ENCODE measurements at places on chromosomes 2 and 18.

GRCh38 chr2:88265352-88266303 is 95.5 kb downstream of the THNSL2 start:
- peak; percentile 31 for DNase-seq

DNA sequence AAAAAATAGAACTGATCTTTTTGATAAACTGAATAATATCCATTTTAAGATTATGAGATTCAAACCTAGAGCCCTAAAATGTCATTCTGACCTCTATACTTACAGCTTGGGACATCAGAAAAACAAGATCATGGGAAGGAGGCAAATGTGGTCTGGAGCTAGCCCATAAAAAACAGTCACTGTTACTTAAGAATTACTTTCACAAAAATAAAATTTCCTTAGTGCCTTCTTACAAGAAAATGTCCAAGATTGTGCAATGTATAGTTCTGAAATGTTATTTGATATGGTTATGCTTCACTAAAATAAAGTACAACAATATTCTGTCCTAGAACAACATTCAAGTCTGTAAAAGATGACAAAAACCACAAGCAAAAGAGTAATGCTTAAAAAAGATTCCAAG is 247.6 kb downstream of the DYM start:
- DNase-seq: no peak

GRCh38 chr2:159516241-159516758 is 100.0 kb downstream of the BAZ2B start:
- DNase-seq: no peak

- no peak for DNase-seq
These were observed 11.2 kb upstream of the STK17B start for GRCh38 chr2:196182439-196183171.

- no peak for DNase-seq
These were observed 166.5 kb downstream of the RPIA start for GRCh38 chr2:88857951-88858411.

DNA sequence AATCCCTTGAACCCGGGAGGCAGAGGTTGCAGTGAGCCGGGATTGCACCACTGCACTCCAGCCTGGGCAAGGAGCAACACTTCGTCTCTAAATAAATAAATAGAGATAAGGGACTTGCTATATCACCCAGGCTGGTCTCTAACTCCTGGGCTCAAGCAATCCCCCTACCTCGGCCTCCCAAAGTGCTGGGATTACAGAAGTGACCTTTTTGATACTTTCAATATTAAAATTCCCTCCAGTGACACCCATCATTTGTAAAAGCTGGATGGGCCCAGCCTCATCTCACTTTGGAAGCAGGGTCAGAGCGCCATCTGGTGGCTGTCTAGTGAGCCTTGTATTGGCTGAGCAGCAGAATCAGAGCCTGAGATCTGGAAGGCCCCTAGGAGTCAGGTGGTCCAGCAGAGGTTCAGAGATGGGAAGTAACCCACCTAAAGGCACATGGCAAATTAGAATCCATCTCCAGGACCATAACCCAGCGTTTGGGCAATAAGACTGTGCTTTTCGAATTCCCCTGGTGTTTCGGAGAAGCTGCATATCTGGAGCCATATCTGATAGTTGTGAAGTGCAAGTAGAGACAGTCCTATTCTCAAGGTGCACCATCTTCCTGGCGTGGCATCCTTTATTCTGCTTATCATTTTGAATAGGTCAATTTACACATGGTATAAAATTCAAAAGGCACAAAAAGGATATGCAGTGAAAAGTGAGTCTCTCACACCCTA is 18.3 kb upstream of the SLC35F6 start:
- peak; percentile 74 for DNase-seq

DNA sequence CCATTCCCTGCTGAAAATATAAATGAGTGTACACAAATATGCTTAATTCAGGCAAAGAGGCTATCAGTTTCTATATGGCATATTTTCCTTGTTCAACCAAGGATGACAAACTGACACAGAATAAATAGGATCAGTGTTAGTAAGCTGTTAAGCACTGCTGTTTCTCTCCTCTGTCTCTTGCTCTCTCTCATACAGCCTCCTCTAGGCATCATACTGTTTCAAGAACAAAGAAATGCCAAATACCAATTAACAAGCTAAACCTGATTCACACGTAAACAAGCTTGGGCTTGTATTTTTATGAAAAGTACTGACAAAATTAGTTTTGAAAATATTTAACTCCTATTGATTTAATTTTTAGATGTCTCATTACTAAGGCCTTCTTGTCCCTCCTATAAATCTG is 1027.2 kb upstream of the ACVR2A start:
- no peak for DNase-seq

- DNase-seq: no peak
These were observed 41.5 kb downstream of the HDAC4 start for GRCh38 chr2:239359196-239359912.

DNA sequence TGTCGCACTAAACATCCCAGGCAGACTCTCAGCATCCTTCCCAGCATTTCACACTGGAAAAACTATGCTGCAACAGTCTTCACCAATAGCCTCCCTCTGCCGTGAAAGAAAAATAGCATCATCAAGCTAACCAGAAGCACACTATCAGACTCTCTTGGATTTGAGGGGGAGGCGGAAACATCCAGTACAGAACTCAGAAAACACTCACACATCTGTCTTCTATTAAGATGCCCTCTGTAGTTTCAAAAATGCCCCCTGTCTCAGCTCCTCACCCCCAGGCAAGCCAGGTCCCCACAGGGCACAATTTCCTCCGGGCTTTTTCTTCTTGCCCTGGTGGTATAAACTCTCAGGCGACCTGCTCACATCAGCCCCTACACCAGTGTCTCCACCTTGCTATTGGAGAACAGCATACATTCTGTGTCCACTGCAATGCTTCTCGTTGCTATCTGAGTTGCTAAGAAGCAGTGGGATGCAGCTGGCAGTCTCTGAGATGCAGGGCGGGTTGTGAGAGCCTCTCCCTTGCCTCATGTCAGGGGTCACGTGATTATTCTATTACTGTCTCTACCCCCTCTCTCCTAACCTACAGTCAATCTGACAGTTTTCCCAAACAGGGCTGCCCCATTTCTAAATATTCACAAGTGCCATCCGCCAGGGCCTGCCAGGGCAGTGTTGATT is 189.9 kb downstream of the INO80D start:
- no peak for DNase-seq

GRCh38 chr18:74799542-74799941 is 201.9 kb downstream of the ZNF407 start:
- DNase-seq: no peak

DNA sequence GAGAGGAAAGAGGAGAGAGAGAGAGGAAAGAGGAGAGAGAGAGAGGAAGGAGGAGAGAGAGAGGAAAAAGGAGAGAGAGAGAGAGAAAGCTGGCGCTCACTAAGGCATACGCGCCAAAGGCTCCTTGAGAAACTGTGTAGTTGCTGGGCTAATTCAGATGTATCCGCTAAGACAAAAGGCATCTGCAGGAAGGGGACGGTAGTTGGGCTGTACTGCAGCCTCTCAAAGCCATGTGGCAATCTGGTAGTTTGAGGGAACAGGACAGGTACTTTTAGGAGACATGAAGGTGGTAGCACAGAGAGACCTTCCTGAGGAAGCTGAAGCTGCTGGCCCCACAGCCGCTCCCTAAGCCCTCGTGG is 31.6 kb downstream of the THNSL2 start:
- DNase-seq: no peak

GRCh38 chr2:66569974-66570373 is 135.0 kb downstream of the MEIS1 start:
- no peak for DNase-seq

DNA sequence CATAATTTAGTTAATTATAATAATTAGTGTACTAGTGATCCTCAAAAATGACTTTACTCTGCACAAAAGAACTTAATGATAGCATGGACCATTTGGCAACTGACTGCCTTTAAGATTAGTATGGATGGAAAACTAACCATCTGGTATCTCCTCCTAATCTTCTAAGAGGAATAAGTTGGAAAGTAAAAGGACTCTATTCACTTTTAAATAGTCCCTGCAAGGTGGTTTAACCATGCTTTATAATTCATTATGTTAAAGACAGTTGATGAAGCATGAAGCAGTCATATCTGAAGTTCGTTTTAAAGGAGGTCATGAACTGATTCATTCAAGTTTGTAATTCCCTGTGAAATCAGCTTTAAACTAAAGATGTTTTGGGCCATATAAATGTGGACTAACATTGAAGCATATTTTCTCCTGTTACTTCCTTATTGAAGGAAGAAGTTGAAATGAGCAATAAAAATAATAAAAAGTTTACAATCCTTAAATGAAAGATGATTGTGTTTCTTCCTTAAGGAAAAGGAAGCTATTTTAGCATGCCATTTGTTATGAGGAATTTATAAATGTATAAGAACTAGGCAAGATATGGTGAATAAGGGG is 446.0 kb downstream of the XIRP2 start:
- no peak for DNase-seq

DNA sequence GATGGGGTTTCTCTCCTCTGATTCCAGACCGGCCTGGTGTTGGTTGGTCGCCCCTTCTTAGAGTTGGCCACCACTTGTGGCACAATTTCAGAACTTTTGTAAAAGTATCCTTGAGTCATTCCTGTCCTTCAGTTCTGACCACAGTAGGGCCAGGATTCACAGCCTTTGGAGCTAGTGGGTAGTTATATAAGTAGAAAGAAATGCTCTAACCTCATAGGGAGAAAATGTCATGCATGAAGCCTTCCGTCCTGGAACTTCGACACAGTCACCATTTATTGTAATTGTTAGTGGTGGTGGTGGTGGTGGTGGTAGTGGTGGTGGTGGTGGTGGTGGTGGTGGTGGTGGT is 65.4 kb downstream of the EPAS1 start:
- no peak for DNase-seq

DNA sequence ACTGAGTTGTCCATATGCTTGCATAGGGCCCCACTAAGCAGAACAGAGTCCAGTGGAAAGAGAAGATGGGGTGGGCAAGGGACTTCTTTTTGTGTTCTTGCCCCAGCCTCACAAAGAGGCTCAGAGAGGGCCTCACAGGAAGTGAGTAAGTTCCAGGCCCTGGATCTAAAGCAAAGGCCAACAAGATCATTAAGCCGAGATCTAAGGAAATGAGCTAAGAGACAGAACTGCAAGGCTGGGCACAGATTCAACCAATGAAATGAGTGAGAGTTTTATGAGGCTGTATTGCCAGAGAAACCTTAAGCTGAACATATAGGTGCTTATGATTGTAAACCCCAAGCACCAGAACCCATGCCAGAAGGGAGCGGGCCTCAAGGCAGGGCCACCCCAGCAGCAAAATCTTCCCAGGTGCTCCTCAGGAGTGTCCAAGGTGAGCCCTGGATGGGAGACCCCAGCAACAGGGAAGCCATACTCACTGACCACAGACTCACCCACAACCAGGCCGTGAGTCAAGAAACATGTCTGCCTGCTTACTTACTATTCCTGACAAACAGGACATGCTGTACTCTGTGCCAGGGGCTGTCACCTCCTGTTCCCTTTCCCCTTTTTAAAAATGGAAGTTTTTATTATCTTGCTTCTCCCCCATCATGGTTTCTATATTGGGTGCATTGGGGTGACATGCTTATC is 40.2 kb downstream of the SLC14A1 start:
- no peak for DNase-seq

DNA sequence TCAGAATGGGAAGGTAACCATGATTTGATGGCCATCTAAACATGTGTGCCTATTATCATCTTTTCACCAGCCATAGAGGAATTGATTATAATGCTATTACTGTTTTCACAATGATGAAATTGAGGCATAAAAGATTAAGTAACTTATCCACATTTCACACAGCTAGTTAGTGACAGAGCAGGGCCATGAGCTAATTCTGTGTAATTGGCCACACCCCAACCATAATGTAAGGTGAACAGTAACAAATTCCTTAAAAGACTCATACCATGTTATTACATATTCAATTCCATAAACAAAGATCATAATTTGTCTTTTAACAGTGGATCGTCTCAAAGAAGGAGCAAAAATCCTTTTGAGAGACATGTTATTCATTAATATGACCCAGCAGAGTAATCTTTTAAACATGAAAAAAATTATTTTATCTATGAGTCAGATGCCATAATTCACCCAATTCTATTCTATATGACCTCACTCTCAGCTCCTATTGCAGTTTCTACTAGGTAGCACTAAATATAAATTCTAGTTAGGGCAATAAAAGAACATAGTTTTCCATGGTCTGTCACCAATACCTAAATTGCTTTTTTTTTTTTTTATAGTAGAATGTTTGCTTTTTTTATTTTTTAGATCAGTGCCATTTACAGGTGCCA is 475.8 kb upstream of the SLC39A10 start:
- DNase-seq: no peak

- DNase-seq: no peak
These were observed 5.3 kb upstream of the NPPC start for GRCh38 chr2:231931481-231931915.

DNA sequence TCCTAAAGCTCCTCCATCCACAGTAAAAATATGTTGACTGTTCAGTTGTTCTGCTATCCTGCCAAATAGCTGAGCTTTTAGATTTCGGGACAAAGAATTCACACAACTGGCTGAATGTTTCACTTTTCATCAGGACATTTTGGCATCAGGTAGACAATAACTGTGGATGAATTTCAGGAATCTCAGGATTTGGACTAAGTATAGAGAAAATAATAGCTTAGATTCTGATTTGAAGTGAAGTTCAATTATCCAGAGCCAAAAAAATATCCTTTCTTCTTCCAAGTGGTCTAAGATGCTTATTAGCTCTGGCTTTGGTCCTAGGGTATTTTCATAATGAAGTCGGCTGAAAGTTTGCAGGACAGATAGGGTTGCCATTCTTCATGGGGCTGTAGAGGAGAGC is 16.1 kb downstream of the KCNE4 start:
- DNase-seq: no peak

DNA sequence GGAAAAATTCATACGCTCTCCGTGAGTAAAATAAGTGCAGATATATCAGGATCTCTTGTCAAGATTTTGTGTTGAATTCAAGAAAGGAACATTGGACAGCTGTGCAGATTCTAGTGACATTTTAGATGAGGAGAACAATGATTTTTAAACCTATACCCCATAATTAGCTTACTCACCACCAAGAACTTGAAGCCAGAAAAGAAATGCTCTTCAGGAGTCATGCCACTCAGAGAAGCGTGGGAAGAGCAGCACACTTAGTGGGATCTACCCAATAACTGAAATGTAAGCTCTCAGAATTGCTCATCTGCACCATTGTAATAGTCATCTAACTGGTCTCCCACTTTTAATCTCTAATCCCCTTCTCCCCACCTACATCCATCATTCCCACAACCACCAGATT is 9.2 kb upstream of the ERMN start:
- DNase-seq: no peak

GRCh38 chr2:119247844-119248271 is 24.2 kb downstream of the STEAP3 start:
- DNase-seq: no peak

Measured in nucleus accumbens (tissue), 56 donors.